ENCODE measurements at places on chromosomes 6 and 20.

DNA sequence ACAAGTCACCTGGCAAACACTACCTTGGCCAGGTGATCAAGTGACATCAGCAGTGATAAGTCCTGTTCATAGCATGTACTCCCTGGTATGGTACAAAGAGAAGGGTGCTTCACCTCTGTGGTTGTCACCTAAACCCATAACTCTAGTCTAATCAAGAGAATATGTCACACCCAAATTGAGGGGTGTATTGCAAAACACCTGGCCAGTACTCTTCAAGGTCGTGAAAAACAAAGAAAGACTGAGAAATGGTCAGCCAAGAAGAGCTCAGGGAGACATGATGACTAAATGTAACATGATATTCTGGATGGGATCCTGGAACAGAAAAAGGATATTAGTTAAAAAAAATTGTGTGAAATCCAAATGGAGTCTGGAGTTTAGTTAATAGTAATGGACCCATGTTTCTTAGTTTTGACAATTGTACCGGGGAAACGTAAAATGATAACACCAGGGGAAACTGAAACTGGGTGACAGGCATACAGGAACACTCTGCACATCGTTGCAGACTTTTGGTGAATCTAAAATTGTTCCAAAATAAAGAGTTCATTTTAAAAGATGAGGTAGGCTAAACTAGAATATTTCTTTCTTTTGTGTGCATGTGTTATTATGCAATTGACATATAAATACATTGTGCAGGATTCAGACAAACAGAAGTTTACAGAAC lies 262.0 kb downstream of the CDC5L start:
- no peak for DNase-seq

DNA sequence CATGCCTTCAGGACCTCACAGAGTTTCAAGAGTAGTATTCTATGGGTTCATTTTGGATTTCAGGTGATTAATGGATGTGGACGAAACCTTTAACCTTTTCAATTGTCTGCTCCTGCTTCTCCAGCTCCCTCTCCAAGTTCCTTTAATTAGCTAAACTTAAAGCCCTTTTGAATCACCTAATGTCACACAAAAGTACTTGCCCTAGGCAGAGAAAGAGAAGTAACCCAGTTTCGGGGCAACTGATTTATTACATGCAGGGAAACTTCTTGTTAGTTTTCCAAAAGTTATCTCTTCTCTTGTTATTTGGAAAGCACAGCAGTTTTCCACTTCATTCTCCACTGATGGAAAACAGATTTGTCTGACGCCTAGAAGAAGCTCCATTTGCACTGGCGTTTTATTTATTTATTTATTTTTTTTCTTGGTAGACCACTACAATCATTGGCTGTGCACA lies 407.7 kb upstream of the JARID2 start:
- DNase-seq: no peak

GRCh38 chr6:4670824-4671409 lies 105.3 kb upstream of the CDYL start:
- no peak for DNase-seq

GRCh38 chr6:157953580-157954091 lies 28.0 kb upstream of the SYNJ2 start:
- no peak for DNase-seq

DNA sequence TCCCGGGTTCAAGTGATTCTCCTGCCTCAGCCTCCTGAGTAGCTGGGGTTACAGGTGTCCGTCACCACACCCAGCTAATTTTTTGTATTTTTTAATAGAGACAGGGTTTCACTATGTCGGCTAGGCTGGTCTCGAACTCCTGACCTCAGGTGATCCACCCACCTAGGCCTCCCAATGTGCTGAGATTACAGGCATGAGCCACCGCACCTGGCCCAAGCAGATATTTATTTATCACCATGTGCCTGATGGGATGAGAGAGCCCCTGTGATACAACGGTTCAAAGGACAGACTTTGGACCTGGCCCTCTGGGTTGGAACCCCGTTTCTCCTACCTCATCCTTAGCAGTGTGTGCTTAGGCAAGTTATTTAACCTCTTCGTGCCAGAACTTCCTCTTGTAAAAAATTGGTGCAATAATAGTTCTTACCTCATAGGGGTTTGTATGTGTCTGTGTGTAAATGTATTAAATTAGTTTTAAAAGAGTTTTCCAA lies 19.2 kb upstream of the STK38 start:
- DNase-seq: no peak

DNA sequence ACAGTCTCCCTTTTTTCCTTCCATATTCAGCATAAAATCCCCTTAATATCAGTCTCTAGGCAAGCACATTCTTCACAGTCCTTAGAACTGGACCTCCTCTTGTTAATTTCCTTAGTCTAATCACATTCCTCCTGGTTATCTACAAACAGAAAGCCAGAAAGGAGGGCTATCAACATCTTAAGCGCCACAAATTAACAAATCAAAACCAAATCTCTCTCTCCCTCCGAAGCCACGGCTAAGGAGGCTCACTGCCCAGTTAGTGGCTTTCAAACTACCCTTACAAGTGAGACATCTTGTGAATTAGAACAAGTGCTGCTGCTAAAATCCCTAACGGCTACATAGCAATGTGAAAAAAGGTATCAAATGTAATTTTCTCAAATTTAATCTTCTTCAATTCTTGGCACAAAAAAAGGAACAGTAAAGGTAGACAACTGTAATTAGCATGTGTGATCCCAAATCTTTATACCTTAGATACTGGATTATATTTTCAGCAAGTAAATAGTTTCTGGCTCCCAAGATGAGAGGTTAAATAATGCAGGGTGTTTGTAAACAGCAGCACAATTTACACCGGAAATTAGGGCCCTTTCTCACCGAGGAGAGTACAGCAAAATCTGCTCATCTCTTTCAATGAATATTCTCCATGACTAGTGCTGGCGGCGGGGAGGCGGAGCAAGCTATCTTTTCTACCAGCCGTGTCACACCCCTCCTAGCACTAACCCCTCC lies 1.4 kb upstream of the TRIM39 start:
- peak; percentile 67 for DNase-seq

GRCh38 chr6:11397622-11398450 lies 139.7 kb upstream of the TMEM170B start:
- DNase-seq: no peak

GRCh38 chr6:170316071-170316470 lies 9.5 kb downstream of the FAM120B start:
- no peak for DNase-seq

DNA sequence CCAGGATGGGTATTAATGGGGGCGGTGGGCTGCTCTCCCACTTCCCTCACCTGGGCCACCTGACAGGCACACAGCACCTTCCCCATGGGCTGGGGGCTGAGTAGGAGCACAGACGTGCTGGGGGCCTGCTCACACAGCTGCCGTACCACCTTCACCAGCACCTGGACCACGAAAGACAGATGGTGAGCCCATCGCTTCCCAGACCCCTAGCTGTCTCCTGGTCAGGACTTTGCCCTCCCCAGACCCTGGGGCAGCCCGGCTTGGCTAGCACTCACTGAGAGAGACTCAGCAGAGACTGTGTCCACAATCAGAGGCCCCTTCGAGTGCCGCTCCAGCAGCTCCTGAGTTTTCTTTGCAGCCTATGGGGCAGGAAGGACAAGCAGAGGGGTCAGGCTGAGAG lies 12.0 kb downstream of the AARS2 start:
- no peak for DNase-seq

DNA sequence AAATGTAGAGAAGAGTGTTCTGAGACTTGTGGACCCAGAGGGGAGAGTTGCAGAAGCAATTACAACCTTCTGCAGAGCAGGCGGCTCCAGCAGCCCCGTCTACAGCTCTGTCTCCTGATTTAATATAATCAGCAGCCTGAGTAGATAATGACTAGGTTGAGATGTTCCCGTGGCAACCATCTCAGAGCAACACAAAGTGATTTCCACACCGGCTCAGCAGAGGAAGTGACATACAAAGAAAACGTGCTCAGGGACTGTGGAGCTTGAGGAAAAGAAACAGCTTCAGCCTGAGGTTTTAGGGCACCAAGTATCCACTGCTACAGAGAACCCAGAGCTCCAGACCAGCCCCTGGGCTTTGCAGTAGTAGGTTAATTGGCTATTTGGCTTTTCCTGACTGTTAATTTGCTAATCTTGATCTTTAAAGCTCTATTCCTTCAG lies 136.4 kb downstream of the MTFR2 start:
- no peak for DNase-seq

- no peak for DNase-seq
Observed at GRCh38 chr6:13988908-13989307, 64.2 kb downstream of the RNF182 start.

DNA sequence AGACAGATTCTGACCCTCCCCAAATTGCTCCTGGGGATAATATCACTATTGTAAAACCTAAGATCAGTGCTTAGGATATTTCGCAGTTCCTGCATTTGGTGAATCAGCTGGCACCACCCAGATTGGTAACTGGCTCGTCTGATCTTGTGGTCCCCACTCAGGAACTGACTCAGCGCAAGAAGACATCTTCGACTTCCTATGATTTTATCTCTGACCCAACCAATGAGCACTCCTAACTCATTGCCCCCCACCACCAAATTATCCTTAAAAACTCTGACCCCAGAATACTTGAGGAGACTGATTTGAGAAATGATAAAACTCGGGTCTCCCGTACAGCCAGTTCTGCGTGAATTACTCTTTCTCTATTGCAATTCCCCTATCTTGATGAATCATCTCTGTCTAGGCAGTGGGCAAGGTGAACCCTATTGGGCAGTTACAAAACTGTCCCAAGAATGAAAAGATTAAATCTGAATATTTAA lies 55.7 kb upstream of the PRND start:
- peak; percentile 16 for DNase-seq

DNA sequence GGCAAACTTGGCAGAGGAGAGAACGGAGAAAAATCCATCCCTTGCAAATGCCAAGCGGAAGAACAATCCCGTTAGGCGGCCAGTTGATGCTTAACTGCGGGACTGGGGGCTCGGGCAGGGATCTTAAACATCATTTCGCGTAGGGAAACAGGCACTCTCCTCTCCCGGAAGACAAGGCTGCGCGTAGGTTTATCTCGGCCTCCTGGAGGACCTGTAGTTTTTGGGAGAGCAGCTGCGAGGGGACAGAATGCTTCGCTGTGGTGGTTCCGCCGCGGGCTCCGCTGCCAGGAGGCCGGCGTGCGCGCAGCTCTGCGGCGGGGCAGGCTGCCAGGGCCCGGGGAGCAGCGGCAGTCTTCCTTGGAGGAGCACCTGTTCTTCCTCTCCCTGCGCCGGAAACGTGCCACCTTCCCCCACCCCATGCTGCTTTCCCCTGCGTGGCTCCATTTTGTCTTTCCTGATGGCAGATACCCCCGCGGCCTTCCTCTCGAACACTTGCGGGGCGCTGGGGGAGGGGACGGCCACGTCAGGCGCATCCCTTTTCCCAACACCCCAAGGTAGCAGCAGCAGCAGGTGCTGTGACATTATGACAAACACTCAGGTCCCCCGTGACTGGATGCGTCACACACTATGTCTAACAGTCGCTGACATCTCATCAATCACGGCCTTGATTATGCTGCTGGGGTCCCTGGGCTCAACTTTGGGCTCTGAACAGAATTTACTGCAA lies 230.7 kb upstream of the BTBD3 start:
- DNase-seq: no peak

GRCh38 chr20:55166063-55166462 lies 690.7 kb downstream of the DOK5 start:
- DNase-seq: no peak

- DNase-seq: peak; percentile 20
Observed at GRCh38 chr6:52995913-52996645, 995 bp upstream of the GSTA4 start.

DNA sequence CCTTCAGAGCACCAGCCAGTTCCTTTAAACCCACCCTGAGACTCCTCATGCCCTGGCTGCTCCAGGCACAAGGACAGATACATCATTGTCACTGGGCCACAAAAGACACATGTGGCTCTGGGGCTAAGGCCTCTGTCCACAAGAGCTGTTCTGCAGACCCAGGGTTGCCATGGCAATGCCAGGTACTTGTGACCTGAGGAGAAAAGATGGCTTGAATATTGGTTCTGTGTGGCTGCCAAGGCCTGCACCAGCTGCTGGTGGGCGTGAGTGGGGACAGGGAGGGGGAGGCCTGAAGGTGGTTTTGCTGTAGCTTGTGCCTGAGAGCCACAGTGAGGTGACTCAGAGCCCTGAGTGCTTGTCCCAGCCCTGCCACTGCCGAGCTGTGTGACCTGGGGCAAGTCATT lies 31.8 kb downstream of the SAYSD1 start:
- DNase-seq: no peak

GRCh38 chr20:18805881-18806280 lies 7.7 kb upstream of the SCP2D1 start:
- DNase-seq: no peak

DNA sequence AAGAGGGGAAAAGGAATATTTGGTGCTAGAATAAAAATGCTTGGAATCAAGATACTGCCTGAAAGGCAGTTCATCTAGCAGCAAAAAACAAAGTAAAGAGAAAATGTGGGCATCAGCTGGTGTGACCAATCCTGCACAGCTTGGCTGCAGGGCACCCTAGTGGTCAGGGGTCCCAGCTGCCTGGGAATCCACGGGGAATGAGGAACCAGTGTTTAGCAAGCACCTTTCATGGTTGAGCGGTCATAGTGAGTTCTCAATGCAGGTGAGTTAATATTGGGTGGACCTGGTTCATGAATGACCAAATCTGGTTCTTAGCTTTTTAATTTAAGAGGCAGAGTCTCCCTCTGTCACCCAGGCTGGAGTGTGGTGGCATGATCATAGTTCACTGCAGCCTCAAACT lies 53.3 kb downstream of the CAP2 start:
- DNase-seq: no peak

GRCh38 chr6:116144605-116145004 lies 18.7 kb upstream of the COL10A1 start:
- DNase-seq: no peak

DNA sequence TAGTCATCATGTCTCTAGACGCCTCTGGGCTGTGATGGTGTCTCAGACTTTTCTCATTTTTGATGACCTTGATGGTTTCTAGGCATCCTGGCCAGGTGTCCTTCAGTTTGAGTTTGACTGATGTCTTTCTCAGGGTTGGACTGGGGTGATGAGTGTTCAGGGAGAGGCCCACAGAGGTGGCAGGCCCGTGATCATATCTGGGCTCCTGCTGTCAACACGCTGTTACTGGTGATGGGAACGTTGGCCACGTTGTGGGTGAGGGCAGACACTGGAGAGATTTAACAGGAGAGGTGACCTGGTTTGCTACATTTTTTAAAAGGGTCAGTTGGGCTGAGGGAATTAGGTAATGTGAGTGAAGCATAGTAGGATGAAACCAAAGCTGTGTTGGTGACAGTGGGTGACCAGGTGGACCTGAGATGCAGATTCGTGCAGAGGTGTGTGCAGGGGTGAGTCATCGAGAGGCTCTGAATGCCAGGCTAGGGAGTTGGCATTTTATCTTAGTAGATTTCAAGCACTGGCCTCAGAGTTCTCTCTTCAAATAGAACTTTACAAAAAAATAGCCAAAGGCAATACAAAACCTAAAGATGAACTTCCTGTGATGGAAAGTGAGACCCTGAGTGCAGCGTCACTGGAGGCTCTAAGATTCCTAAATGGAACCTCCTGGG lies 174.1 kb downstream of the CDH26 start:
- no peak for DNase-seq

DNA sequence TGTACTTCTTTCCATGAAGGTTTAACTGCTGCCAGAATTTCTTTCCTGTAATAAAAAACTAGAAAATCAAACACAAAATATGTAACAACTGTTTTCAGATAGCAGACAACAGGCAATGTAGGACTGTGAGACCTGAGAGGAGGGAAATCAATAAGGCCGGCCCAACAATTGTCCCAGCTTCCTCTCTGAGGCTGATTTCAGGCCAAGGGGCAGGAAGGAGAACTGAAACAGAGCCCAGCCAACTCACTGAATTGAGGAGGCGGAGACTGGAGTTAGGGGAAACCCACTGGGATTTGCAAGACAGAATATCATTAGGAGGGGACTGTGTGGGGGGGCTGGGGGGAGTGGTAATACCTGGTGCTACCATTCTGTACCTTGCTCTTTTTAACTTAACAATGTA lies 42.2 kb downstream of the FLRT3 start:
- DNase-seq: no peak

Data from activated T-cell treated with anti-CD3 and anti-CD28 coated beads for 1 hour (primary cell).